ENCODE measurements at places on chromosomes 2 and 18.

DNA sequence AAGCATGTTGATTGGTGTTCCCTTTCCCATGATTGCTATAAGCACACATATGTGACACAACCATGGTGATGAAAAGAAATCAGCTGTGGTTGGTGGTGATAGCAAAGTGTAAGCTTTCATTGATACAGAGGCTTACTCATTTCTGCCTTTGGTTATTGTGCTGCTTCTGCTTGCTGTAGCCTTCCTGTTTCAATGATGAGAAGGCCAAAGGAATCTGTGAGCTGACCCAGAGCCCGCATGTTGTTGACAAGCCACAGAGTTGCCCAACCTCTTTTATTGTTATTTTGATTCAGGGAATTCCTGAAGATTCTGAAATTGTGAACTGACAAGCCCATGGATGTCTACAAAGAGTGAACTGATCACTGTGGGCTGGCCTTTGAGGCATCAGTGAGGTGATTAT lies 164.4 kb downstream of the TMEFF2 start:
- no peak for DNase-seq

- no peak for DNase-seq
Observed at GRCh38 chr18:3794537-3795348, 344.8 kb downstream of the TGIF1 start.

- no peak for DNase-seq
Observed at GRCh38 chr18:63271881-63272299, 47.7 kb downstream of the BCL2 start.

- DNase-seq = no peak
Observed at GRCh38 chr2:228949831-228950230, 321.3 kb downstream of the PID1 start.

GRCh38 chr2:168328421-168328820 lies 81.0 kb upstream of the STK39 start:
- DNase-seq = no peak

DNA sequence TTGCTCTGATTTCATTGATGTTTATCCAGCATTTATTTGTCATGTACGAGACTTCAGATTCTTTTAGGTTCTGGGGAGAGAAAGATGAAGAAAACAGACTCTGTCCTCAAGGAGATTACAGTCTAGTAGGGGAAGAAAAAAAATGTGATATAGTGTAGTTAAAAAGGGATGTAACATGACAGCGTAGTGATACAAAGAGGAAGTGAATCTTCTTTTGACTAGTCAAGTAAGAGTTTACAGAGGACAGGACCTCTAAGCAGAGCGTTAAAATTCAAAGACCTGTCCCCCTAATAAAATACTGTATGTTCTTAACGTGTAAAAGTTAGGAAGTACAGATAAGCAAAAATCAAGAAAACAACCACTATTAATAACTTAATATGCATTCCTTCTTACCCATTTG lies 47.7 kb downstream of the NCOA1 start:
- no peak for DNase-seq

GRCh38 chr2:96116879-96117533 lies 635 bp upstream of the ADRA2B start:
- DNase-seq = peak; percentile 53

DNA sequence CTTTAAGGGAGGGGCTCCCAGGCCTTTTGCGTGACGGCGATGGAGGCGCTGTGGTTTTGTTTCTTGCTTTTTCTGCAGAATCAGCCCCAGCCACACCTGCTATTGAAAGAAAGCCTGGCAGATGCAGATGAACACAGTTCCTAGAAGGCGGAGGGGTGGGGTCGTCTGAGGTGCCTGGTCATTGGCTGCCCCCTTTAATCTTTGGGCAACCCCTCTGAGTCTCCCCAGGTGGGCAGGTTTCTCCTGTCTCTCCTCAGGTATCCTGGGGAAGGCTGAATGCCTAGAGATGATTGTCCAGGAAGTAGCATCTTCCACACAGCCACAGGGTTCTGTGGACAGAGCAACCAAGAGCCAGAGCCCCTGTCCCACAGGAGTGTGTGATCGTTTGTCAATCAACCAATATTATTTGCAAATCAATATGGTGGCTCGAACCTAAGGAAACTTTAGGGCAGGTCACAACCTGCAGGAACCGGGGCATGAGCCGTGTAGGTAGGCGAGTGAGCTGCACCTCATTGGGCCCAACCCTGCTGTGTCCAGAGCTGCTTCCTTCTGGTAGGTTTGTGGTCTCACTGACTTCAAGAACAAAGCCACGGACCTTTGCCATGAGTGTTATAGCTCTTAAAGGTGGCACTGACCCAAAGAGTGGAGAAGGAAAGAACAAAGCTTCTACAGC lies 104.3 kb downstream of the NDUFA10 start:
- no peak for DNase-seq

GRCh38 chr2:181697571-181697970 lies 17.3 kb upstream of the NEUROD1 start:
- DNase-seq = no peak

- no peak for DNase-seq
Observed at GRCh38 chr2:48132271-48132625, 225.9 kb upstream of the FBXO11 start.

DNA sequence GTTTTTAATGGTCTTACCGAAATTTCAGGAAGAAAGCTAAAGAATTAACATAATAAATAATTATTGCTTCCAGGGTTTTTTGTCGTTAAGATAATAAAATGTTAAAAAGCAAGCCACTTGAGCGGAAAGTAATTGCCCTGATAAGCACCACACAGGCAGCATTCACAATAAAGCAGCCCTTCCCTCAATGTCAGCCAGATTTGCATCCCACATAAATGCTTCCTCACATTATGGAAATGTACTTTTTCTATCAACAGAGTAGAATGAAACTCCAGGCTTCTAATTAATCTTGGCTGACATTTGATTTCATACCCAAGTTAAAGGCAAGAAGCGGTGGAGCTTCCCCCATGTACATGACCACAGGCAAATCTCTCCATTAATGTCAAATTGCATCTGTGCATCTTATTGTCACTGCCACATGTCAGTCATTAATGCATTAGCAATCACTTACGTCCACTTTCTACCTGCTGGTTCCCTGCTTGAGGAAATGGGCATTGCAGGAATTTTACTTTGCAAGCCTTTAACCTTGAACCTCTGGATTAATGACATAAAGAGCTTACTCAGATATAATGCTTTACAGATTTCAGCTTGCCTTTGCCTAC lies 26.2 kb downstream of the PTPRM start:
- DNase-seq = no peak

GRCh38 chr2:241551998-241552737 lies 6.4 kb upstream of the BOK start:
- DNase-seq = no peak

GRCh38 chr2:190722061-190722759 lies 73.3 kb downstream of the NAB1 start:
- DNase-seq = no peak

DNA sequence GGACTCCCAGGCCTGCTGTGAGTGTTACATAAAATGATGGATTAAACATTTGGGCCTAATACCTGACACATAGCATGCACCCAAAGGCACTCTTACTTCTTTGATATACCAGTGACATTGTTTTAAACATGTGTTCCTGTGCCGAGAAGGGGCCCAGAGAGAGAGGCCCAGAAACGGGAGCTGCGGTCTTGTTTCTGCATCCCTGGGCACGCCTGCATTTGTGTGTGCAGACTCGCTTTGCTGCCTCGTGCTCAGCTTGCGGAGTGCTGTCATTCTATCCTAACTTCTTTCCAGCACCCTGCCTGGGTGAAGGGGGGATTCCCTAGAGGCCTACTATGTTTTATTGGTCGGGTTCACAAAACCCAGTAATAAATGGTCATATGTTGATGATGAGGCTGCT lies 666.2 kb upstream of the HS6ST1 start:
- no peak for DNase-seq

DNA sequence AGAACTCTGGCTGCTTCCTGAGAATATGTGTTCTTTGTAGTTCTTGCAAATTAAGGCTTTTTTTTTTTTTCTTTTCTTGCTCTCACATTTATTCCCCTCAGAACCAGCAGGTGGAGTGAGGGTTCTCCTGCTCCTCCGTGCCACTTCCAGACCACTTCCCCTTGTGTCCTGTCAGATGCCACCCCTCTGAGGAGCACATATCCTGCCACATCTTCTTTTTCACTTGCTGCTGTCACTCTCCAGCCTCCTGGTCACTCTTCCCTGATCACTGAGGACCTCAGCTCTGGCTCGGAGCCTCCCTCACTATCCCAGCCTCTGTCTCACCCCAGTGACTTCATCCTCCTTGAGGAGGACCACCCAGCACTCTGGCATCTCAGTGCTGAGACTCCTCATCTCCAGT lies 100.5 kb downstream of the TACR1 start:
- no peak for DNase-seq

GRCh38 chr2:230348787-230349186 lies 21.8 kb downstream of the SP140L start:
- DNase-seq = no peak

- no peak for DNase-seq
Observed at GRCh38 chr18:43587538-43588153, 310.4 kb upstream of the SYT4 start.

DNA sequence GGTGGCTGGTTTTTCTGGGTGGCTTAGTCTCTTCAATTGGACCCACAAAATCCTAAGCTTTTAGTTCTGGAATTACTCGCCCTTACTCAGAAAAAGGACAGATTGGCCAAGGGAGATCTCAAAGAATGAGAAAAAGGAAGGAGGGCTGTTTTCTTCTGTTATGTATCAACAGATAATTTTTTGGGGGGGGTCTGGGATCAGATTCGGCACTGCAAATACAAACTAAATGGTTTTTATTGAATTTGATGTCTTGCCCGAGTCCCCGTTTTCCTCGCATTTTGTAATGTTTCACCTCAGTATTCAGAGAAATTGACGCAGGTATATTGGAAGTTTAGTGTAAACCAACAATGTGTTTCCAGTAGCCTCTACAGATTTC lies 762 bp downstream of the YIPF4 start:
- DNase-seq = no peak

- no peak for DNase-seq
Observed at GRCh38 chr18:944440-944839, 39.8 kb downstream of the ADCYAP1 start.

DNA sequence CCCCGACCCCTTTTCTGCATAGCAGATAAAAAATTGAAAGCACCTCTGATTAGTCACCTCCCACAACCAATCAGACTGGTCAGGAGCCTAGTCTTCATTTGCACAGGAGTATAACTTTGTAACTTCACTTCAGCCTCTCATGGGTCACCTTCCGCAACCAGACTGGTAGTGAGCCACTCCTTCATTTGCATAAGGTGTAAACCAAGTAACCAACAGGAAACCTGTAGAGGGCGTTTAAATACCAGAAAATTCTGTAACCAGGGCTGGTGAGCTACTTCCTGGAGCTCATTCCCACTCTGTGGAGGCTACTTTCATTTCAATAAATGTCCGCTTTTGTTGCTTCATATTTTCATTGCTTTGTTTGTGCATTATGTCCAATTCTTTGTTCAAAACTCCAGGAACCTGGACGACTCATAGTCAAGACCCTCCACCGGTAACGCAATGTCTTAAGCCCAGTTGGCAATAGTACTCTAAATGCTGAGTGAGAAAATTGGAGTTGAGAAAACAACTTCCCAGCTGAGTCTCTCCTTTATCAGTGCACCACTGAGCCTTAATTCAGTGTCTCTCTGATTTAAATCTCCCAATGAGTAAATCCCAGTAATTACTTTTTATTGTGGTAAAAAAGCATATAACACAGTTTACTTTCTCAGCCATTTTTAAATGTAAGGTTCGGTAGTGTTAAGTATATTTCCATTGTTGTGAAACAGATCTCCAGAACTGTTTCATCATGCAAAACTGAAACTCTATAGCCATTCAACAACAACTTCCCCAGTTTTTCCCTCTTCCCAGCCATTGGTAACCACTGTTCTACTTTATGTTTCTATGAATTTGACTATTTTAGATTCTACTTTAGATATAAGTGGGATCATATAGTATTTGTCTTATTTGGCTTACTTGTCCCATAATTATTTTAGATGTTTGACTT lies 392.7 kb upstream of the SLC8A1 start:
- DNase-seq = no peak

DNA sequence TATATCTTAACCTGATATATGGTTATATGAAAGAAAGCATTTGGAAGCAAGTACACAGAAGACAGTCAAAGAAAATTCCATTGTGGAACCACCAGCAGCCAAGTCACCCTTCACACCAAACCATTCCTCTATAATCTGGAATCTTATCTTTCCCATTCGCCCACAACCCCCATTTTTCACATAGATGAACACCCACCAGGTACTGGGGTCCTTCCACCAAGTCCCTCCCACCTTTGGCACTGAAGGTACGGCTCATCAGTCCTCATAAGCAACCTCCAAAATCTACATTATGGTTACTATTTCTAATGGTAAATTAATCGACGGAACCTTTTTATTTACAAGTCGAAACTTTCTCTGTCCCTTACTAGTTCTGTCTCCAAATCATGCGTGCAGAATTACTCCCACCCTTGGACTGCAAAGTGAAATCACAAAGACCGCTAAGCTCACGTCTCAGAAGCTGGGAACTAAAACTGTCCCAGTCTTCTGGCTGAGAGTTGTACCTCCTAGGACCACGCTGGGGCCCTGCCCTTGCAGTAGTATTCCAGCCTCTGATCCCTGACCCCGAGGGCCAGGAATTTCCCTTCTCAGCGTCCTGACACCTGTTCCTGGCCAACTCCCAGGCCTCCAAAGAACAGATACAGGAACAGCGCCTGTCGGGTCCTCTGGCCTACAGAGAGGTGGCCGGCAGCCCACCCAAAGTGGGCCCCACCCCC lies 702 bp downstream of the OLA1 start:
- DNase-seq = no peak

GRCh38 chr2:115543024-115543423 lies 1100.6 kb downstream of the DPP10 start:
- no peak for DNase-seq

DNA sequence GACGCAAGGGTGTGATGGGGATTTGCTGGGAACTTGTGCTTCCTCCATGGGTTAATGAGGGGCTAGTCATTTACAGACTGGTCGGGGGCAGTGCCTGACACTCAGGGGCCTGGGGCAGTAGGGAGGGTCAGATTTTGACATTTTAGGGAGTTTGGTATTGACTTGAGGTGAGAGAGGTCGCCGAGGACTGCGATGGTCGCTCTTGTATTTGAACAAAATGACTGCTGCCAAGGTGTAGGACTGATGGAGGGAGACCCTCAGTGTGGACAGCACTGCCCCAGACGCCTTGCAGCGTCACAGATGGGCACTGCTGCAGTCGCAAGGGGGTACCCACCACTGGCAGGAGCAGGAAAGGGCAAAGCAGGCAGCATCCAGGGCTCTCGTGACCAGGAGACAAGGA lies 182.9 kb downstream of the RTP5 start:
- no peak for DNase-seq

- DNase-seq = no peak
Observed at GRCh38 chr2:2848621-2849333, 517.7 kb upstream of the MYT1L start.

Measured in stimulated activated CD4-positive, alpha-beta T cell treated with anti-CD3 and anti-CD28 coated beads, Interleukin-2, amount 100 ng/mL, for 48 hours (primary cell).